ENCODE measurements at places on chromosomes 12 and 14. TPM values are rescaled to one million over a fixed set of nuclear protein-coding genes. Genes with fewer than 3 reads are reported as not detected.

Gene EIF2S3B
- total RNA-seq = 0.63 TPM

Gene FGF23
- total RNA-seq = not detected

Gene SOAT2
- total RNA-seq = 7.9 TPM

Gene EPS8
- total RNA-seq = 2.4 TPM

Gene MIP
- not detected for total RNA-seq

Gene TRPV4
- total RNA-seq = not detected

DNA sequence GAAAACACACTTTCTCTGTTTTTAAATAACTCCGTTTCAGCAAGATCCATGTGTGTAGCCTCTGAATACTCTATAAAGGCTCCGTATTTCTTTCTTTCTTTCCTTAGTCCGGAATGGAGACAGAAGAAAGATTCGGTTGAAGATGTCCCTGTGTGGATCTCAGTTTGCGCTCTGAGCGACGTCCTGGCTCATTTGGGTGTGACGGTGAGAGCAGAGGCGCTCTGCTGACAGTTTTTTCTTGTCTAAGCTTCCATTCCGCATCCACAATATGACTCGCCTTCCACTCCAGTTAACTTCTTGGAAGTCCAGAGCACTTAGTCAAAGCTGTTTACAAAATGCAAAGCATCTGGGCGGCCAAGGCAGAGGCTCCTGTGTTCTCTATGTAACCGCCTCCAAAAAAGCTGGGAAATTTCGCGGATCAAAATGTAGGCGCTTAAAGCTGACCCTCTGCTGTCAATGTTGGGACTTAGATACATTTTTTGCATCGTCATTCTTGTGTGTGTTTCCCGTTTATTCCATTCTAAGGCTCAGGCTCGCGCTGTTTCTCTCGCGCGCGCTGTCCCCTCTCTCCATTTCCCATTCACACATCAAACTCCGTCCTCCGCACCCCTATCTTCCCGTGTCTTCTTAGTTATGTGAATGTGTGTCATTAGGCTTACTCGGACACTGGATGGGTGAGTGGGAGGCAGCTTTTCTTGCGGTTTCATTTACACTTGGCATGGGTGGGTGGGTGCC lies 880 bp upstream of the FLRT2 start:
- no peak for DNase-seq

DNA sequence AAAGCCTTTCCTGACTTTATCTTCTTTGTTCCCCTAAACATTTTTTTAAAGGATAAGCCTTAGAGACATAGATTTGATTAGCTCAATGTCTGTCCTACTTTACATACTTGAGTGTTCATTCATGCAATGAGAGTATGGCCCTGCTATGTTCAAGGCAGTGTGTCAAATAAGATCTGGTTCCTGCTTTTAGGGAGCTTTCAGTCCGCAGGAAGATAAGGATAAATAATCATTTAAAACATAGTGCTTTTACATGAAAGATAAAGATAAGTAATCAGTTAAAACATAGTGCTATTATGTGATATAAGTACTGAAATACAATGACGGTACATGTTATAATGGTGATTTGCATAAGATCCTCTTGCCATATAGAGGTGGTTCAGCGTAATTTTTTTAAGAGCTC lies 378.3 kb upstream of the PRICKLE1 start:
- DNase-seq = no peak

- DNase-seq = no peak
Measured at GRCh38 chr12:71218616-71219015, 60.8 kb upstream of the TSPAN8 start.

- DNase-seq = no peak
Measured at GRCh38 chr12:124336742-124337520, 42.0 kb downstream of the RFLNA start.

- DNase-seq = no peak
Measured at GRCh38 chr12:26451763-26452162, 256.4 kb downstream of the SSPN start.

- DNase-seq = no peak
Measured at GRCh38 chr14:103418481-103418818, 33.2 kb downstream of the MARK3 start.

DNA sequence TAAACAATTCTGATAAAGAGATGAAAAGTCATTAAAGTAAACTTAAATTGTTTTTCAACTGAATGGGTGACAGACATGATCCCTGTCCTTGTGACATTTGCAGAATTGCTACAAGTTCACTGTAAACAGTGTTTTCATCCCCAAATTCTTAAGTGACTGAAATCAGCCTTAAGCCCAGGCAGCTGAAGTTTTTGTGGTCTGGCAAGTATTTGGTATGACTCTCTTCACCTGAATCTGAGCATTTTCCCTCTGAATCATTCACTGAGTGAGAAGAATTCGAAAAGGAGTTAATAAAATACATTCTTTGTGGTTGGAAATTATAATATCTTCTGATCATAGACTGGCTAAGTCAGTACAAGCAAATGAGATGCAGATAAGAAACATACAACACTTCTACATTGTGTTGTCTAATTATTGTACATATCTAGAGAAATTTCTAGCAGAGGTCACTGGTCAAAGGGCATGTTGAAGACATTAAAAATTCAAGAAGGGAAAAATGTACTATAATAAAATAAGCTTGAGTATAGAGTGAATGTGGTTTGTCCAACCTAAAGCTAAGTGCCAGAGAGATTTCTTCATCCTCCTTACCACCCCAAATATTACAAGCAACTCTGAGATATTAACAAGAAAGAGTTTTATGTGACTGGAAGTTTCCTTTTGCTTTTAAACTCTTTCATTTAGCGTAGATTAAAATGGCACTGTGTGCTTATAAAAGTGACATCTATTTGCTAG lies 177.8 kb upstream of the DIO2 start:
- DNase-seq = no peak

DNA sequence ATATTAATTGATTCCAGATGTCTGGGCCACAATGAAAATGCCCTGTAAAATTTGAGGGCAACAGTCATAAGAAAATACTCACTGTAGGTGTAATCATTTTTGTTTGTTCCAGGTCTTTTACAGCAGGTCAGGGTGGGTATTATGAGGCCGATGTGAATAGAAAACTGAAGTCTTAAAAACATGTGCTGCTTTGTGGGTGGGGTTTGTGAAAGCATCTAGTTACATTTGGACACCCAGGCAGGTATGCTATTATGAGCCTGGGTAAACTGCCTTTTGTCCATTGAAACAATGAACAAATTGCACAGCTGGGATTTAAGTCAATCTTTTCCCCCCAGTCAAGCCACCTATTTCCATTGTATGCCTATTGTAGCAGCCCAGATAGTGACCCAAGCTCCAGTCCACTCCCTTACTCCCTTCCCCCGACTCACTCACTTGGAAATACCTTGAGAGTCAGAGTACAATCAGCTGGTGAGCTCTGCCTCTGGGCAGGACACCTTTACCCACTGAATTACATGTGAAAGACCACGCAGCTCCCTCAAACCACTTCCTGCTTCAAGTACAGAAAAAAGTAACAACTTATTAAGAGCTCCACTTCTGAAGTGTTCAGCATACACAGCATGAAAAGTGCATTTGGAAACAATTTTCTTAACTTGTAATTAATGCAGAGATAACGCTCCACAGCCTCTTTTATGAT lies 1.8 kb downstream of the IGF1 start:
- DNase-seq = peak; percentile 59

- DNase-seq = no peak
Measured at GRCh38 chr12:27673101-27673718, 23.0 kb upstream of the REP15 start.

- no peak for DNase-seq
Measured at GRCh38 chr14:21714318-21714929, 40.8 kb upstream of the OR4E1 start.

GRCh38 chr14:64848239-64848638 lies 31.5 kb downstream of the SPTB start:
- no peak for DNase-seq

DNA sequence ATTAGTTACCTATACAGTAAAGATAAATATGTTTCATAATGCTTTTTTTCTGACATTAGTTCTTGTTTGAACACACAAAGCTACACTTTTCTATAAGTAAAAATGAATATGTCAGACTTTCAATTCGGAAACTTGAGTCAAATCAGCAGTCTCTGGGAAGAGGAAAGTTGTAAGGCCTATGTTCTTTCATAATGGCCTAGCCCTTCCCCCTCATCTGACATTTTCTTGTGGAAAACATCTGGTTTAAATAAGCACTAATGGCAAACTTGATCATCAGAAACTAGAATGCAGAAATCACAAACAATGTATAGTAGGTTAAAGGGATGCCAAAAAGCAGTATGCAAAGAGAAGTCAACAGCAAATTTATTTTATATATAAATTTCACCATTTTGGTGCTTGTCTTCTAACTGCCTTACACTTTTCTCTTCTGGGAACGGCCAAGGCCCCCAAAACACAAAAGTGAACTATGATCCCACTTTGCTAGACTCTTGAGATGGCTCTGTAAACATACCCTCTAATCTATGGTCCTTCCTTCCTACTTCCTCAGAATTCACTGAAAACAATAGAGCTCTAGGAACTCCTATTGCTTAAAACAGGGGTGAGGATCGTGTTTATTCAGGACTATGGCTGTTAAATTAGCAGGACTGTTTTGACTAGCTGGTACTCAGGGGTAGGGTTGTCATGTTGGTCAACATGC lies 444.1 kb downstream of the RAD51B start:
- no peak for DNase-seq

DNA sequence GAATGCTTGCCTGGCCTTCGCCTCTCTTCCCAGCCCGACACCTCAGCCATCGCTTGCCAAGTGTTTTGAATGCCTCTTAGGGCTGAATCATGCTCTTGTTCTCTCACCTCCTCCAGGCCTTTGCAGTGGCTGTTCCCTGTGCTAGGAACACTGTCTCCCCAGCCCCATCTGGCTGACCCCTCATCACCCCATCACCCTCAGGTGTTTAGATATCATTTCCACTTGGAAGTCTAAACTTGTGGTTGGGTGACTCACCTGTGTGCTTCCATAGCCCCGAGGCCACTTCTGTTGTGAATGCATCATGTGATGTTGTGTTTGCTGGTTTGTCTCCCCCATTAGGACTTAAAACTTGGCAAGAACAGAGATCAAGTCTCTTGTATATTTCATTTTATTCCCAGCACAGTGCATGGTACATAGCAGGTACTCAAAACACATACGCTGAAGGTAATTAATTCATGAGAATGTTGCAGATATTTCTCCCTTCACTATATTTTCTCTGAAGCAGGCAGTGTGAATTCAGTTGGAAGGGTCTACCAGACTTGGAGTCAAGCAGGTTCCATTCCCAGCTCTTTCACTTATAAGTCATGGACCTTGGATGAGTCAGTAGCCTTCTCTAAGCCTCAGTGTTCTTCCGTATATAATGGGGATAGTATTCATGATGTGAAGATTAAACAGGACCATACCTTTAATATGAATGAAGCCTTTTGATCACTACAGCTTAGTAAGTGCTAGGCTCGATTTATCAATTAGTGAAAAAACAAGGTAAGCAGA lies 67.8 kb downstream of the HRK start:
- DNase-seq = no peak

- DNase-seq = no peak
Measured at GRCh38 chr12:68458866-68459265, 126.7 kb upstream of the MDM1 start.

GRCh38 chr12:26705851-26706250 lies 127.1 kb downstream of the ITPR2 start:
- DNase-seq = no peak

DNA sequence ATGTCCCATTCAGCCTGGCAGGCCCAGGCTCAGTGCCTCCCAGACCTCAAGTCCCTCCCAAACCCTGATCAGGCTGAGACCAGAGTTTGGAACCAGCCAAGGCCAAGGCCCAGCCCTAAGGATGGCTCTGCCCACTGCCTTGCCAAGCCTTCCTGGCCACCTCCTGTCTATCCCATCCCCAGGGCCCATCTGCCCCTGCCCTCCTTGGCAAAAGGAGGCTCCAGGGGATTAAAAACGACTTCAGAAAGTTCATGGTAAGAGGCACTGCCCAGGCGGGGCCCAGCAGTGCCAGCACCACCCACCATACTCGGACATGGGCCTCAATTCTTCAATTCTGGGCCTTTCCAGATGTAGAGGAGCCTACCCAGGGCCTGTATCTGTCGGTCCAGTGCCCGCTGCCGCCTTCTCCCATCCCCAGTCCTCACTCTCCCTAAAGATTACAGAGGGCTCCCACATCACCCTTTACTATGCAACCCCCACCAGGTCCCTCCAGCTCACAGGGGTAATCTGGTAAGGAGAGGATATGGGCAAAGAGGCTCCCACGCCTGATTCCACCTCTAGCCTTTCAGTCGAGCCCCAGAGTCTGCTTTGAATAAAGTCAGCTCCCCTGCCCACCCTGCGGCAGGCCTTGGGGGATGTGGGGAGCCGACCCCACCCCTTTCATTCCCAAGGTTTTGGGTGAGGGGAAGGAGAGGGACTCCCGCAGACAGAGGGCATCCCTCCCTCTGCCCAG lies 932 bp downstream of the ADCY6 start:
- DNase-seq = no peak

- no peak for DNase-seq
Measured at GRCh38 chr14:46230540-46230939, 421.0 kb downstream of the RPL10L start.

DNA sequence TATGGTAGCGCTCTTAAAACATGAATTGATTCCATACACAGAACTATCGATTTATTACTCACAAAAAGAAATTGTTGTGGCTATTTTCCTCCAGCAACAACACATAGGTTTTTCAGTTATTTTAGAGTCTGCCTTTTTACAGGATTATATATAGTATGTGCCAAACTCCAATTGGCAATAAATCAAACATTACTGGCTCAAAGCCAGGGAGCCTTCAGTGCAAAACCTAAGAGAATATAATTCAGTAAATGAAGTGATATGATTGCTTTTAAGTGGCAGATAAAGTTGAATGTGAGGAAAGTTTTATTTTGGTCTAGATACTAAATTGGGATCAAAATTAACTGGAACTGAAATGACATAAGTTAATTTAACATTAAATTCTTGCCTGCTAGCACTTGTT lies 234.8 kb downstream of the PIK3C2G start:
- DNase-seq = no peak

DNA sequence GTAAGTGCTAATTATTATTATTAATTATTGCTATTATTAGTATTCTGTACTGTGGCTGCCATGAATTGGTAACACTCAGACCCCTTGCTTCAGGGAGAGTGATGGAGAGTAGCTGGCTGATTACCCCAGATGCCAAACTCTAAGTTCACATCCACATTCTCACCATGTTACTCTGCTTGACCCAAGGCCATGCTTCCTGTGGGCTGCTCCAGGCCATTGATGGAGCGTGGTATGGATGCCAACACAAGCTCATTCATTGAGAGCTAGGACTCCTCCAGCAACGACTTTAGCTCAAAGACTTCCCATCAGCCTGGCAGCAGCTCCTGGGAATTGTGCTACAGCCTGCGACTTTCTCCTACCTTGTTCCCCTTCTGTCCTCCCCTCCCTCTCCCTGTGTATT lies 233.4 kb downstream of the MSRB3 start:
- no peak for DNase-seq

DNA sequence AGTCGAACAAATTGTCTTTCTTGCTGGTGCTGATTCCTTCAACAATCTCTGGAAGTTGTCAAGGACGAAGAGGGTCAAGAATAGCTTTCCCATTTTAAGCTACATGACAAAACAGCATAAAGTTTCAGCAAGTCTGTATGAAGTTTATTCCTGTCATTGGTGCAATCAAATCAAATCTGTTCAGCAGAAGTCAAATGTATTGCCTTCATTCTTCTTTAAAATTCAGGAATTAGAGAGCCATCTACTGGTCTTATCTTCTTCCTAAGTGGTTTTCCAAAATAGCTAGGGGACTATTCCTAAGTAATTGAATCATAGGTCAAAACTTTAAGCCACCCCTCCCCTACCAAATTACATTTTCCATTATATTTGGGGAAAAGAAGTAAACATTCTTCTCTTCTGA lies 990.2 kb downstream of the GALC start:
- no peak for DNase-seq
